Stimulated activated CD8-positive, alpha-beta memory T cell treated with anti-CD3 and anti-CD28 coated beads, Interleukin-4, amount 100 ng/mL, for 48 hours (primary cell): ENCODE measurements at places on chromosomes 2 and 18.

GRCh38 chr2:145957929-145958328 is 1438.0 kb upstream of the ZEB2 start:
- no peak for DNase-seq

DNA sequence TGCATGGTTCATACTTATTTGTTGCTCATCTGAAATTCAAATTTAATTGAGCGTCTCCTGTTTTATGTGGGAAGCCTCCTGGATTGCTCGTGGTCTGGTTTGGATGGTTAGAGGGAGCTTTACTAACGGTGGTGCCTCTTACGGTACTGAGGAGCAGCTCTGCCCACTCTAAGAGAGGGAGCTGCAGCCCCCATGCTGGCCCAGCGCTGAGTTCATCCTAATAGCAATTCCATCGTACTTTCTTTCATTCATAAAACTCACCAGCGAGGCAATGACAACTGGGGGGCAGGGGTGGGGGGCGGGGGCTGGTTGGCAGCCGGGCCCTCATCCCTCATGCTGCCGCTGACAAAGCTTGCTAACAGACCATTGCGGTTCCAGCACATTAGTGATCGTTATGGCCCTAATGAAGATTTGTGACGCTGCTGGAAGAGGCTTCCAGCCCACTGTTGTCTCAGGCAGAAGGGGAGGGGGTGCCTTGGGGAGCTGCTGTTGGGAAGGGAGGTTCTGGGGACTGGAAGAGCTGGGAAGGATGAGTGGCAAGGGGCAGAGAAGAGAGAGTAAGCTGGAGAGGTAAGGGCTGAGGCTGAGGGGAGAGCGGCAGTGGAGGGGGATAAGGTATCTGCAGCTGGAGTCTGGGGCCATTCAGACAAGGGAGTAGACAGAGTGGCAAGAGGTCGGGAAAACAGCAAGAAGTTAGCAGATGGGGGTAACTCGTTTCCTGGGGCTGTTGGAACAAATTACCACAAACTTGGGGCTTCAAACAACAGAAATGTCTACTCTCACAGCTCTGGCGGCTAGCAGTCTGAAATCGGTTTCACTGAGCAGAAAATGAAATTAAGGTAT is 238.1 kb downstream of the LPIN1 start:
- DNase-seq = no peak

GRCh38 chr18:74422541-74422940 is 34.6 kb downstream of the DIPK1C start:
- DNase-seq = no peak

- no peak for DNase-seq
These were observed 127.2 kb downstream of the TPO start for GRCh38 chr2:1540481-1540880.

DNA sequence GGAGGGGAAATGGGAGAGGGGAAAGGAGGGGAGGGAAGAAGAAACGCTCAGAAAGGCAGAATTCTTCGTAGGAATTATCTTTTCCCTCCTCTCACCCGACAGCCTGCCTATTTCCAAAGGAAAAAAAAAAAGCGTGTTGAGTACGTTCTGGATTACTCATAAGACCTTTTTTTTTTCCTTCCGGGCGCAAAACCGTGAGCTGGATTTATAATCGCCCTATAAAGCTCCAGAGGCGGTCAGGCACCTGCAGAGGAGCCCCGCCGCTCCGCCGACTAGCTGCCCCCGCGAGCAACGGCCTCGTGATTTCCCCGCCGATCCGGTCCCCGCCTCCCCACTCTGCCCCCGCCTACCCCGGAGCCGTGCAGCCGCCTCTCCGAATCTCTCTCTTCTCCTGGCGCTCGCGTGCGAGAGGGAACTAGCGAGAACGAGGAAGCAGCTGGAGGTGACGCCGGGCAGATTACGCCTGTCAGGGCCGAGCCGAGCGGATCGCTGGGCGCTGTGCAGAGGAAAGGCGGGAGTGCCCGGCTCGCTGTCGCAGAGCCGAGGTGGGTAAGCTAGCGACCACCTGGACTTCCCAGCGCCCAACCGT is at the start of gene GAD1:
TSS of gene GAD1 (plus strand) at position 384 of the 589 bp plus-strand sequence. CDS start 1,705 bp downstream, outside the sequence.
- DNase-seq = peak; percentile 80

DNA sequence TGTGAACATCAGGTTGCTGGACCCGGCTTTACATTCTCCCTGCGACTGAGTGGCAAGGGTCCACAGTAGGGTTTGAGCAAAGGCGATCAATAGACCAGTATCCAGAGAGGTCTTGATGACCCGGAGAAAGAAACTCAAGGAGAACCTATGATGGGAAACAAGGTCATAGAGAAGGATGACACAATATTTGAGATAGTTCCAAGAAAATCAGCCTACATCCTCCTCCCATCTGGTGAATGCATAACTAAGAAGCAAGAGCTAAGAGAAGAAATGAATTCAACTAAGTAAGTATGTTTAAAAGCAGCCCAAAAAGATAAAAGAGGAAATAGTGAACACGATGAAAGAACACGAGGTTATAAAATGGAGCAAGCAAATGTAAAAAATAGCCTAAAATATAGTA is 166.3 kb downstream of the CD8B2 start:
- no peak for DNase-seq

GRCh38 chr2:173021939-173022371 is 53.7 kb upstream of the MAP3K20 start:
- DNase-seq = no peak

DNA sequence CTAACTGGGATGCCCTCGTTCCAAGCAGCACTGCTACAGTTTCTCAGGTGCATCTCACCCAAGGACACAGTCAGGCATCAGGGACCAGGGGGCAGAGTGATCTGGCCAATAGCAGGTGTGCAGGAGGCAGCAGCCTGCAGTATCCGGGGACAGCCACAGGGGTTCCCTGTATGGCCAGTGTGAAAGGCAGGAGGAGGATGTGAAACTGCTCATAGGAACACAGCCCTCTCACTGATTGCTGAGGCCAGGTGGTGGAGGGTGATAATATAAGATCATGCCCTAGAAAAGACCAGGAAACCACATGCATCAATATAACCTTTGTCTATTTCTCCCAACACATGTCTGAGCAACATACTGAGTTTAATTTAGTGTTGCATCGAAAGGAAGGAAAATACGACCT is 112.7 kb upstream of the TACR1 start:
- DNase-seq = no peak

- DNase-seq = no peak
These were observed 65.6 kb upstream of the REV1 start for GRCh38 chr2:99555404-99555803.

GRCh38 chr18:80176334-80177073 is 67.4 kb downstream of the ADNP2 start:
- DNase-seq = no peak

DNA sequence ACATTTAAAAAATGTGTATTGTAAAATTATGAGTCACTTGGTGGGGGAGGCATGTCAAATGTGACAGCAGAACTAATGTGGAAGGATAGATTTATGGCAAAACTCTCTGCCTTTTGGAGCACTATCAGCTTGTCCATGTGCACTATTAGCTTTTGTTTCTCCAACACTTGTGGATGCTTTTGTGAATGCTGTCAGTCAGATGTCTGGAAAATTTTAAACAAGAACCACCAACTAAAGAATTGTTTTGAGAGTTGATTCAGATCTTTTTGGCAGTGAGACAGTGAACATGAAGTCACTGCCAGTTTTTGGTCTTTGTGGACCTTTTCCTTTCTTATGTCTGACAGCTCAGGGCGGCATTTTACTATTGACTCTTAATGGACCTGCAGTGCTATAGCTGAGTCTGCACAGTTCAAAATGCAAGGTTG is 72.4 kb downstream of the KIAA1328 start:
- no peak for DNase-seq

GRCh38 chr2:213020268-213020667 is 131.1 kb downstream of the IKZF2 start:
- DNase-seq = no peak

DNA sequence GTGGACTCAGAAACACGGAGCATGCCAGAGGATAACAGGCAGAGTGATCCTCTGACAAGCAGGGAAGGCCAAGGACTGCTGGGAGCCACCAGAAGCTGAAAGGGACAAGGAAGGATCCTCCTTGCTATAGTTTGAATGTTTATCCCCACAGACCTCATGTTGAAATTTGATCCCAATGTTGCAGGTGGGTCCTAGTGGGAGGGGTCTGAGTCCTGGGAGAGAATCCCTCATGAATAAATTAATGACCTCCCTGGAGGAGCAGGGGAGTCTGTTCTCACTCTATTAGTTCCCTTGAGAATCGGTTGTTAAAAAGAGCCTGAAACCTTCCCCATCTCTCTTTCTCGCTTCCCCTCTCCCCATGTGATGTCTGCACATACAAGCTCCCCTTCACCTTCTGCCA is 124.4 kb downstream of the FBXO15 start:
- no peak for DNase-seq

DNA sequence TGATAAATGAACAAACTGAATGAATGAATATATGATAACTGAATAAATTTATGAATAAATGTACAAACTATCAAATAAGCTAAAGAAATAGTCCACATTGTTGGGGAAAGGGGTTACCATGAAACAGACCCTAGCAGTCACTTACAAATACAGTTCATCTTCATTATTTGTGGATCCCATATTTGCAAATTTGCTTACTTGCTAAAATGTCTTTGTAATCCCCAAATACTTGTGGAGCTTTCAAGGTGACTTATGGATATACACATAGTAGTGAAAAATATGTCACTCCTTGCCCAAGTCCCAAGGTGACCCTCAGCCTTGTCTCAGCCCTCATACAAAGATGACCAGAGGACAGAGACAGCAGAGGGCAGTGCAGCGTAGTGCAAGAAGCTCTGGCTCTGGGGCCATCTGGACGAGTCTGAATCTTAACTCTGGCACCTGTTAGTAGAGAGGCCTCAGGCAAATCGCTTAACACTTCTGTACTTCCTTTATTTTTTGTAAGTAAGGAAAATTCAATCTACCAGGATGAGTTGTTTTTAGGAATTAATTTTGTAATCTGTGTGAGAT is 3.1 kb downstream of the PAIP2B start:
- DNase-seq = peak; percentile 30

GRCh38 chr2:9518780-9519179 is 36.9 kb downstream of the ADAM17 start:
- no peak for DNase-seq

- DNase-seq = no peak
These were observed 179.4 kb downstream of the INHBB start for GRCh38 chr2:120525056-120526046.

GRCh38 chr2:176763851-176764404 is 448.7 kb upstream of the HNRNPA3 start:
- no peak for DNase-seq

DNA sequence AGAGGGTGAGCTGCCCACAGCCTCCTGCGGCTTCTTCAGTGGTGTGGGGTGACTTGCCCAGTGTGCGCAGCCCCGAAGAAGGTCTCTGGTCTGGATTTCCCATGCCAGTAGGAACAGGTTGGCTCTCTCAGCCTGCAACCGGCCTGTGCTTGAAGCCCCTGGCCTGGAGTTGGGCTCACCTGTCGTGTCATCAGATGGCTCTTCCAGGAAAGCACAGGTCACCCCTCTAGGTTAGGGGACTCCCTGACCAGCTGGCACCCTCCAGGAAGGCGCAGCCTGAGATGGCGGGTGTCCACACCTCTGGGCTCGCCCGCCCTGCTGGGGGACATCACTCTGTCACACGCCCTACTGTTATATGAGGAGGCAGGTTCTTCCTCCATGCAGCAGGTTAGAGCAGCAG is 179.8 kb downstream of the SEPTIN10 start:
- DNase-seq = no peak

DNA sequence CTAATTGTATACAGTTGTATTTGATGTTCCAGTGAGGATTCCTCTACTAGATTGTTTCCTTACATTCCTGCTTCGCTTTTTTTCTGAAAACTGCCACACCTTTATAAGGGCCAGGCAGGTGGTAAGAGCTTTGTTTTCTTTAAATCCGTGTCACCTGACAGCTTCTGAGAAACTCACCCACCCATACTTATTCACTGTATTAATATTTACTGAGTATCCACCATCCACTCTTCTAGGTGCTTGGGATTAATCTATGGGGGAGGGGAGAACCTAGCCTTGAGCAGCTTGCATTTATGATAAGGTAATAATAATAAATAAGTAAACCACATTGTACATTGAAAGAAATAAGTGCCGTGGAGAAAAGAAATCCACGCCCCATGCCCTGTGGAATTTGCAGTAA is 174.7 kb upstream of the AGAP1 start:
- DNase-seq = no peak

DNA sequence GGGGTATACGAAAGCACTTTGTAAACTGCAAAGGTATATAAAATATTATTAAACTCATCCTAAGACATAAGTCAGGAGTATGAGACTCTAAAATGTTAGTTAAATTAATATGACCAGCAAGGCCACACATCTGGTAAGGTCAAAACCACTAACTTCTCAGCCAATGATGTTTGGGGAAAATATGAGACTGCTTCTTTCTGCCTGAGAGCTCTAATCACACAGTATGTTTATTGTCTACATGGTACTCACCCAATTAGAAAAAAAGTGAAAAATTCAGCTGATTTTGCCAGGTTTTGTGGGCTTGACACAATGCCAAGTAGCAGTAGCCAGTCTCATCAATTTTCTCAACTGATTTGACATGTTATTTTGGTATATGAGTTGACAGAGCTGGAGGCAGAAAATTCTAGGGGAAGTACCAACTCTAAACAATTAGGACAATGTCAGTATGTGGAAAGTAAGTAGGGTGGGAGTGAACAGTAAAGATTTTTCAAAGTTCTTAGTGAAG is 87.3 kb downstream of the ALK start:
- DNase-seq = no peak

GRCh38 chr2:196594158-196594557 is 45.4 kb upstream of the CCDC150 start:
- no peak for DNase-seq

- DNase-seq = no peak
These were observed 270.0 kb upstream of the PXDN start for GRCh38 chr2:2014251-2014771.

- DNase-seq = peak; percentile 82
These were observed 81.1 kb downstream of the RTP5 start for GRCh38 chr2:241950413-241951315.

DNA sequence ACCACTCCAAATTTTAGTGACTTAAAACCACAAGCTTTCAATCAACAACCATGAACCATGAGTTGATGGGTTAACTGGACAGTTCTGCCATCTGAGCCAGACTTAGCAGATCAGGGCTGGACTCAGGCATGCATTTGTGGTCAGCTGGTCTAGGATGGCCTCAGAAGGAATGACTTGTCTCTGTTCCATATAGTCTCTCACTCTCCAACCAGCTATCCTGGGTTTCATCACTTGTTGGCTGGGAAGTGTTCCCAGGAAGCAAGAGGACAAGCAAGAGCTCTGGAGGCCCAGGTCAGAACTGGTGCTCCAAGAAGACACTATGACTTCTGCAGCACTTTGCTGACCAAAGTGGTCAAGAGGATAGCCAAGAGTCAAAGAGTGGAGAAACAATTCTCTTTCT is 17.5 kb upstream of the MAP3K20 start:
- DNase-seq = no peak
